Posterior cingulate gyrus (tissue), 11 donors: ENCODE measurements at places on chromosomes 6 and 20.

- DNase-seq: no peak
Observed at GRCh38 chr6:152828431-152828830, 77.8 kb downstream of the VIP start.

DNA sequence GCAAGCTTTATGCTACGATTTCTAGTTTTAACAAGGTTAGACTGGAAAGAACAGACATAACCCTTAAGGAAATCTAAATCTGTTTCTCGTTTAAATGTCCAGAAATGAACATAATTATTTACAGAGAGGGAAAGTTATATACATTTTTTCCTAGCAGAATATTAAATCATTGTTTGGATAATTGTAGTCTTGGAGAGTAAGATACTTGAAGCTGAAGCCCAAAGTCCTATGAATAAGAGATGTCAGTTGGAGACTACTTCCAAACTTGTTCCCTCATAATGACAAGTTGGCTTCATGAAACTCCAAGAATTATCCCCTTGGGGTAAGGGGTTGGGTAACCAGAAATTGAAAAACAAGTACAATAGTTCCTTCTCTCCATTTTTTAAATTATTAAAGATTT lies 911.1 kb upstream of the MAN1A1 start:
- DNase-seq: no peak

DNA sequence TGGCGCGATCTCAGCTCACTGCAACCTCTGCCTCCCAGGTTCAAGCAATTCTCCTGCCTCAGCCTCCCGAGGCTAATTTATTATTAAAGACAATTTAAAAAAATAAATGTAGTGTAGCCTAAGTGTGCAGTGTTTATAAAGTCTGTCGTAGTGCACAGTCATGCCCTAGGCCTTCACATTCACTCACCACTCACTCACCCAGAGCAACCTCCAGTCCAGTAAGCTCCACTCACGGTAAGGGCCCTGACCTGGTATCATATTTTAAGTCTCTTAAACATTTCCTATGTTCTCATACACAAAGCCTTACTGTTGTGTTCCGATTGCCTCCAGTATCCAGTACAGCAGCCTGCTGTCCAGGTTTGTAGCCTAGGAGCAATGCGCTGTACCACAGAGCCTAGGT lies 168.2 kb upstream of the FOXQ1 start:
- DNase-seq: no peak

DNA sequence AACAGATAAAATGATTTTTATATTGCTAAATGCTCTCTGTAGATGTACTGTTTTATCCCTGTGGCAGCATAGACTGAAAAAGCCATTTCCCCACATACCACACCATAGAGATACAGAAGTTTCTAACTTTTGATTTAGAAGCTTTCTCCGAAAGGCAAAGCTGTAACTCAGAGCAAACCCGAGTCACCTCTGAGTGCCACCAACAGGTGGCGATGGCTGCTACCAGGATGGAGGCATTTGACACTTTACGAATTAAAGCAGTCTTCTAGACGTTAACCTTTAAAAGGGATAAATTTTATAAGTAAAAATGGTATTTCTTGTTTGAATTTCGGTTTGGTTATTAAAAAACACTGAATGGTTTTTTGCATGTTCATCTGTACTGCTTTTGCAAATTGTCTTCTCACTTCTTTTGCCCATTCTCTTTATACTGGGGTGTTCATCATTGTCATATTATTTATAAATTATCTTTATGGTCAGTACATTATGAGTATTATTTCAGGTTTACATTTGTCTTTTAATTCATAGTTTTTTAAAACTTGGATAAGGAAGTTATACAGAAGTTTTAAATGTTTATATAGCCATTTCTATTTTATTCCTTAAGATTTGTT lies 201.0 kb upstream of the CEP162 start:
- DNase-seq: no peak

DNA sequence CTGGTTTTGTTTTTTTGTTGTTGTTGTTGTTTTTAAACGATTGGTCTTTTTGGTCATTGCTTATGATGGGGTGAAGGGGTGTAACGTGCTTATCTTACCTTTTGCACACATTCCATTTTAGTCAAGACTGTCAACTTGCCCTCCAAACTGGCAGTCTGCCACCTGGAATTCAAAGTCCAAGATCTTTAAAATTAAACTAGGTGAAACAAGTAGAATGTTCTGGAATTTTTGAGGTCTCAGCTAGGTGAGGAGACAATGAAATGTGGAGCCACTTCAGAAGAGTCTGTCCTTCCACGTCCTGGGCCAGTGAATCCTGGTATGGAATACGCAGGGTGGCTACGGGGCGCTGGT lies 344.6 kb downstream of the ZFAND3 start:
- DNase-seq: no peak

- no peak for DNase-seq
Observed at GRCh38 chr20:54229566-54230160, 21.8 kb downstream of the PFDN4 start.

GRCh38 chr6:167098825-167099225 lies 24.1 kb upstream of the CCR6 start:
- DNase-seq: no peak

- no peak for DNase-seq
Observed at GRCh38 chr6:5557506-5557905, 296.2 kb downstream of the FARS2 start.

GRCh38 chr6:389622-390021 lies 1.9 kb upstream of the IRF4 start:
- no peak for DNase-seq

DNA sequence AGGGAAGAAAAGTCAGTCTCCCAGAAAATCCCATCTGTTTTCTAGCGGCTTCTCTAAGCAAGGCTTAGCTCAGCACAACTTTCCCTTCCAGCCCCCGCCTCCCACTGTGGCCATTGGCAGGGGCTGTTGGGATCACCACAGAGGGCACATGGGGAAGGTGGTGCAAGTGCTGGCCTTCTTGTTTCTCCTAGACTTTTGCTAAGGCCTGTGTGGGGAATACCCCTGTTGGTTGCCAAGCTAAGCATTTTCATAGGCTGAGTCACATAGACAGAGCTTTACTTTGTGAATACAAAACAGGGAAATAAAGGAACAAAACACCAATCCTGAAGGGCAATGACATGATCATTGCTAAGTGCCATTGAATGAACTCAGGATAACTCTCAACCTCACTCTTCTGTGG lies 32.4 kb upstream of the TIAM2 start:
- no peak for DNase-seq

GRCh38 chr6:11447265-11447664 lies 90.3 kb upstream of the TMEM170B start:
- no peak for DNase-seq

GRCh38 chr6:35469751-35470662 lies 1.8 kb downstream of the RPL10A start:
- no peak for DNase-seq

DNA sequence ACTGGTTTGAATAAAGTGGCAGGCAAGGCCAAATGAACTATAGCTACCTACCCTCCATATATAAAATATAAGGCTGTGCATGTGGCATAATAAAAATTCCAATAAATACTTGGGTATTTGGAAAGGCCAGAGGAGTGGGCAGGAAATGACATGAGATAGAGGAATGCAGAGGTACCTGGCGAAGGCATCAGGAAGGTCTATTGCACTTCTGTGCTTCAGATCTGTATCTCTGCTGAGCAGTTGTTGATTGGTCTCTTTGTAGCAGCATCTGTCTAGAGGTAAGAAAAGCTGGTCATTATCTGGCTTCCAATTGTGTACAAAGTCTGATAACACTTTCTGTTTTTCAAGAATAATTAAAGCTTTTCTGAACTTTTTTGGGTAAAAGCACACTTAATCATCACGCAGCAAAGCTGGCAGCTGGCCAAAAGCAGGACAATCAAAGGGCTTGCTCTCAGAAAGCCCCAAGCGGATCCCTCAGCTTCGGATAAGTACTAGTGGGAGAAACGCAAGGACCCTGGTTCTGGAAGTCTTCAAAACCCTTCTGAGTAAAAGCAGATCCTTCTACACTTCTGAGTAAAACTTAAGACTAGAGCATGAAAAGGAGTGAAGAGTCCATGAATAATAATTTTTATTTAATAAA lies 120.1 kb upstream of the TCF21 start:
- DNase-seq: peak; percentile 51

DNA sequence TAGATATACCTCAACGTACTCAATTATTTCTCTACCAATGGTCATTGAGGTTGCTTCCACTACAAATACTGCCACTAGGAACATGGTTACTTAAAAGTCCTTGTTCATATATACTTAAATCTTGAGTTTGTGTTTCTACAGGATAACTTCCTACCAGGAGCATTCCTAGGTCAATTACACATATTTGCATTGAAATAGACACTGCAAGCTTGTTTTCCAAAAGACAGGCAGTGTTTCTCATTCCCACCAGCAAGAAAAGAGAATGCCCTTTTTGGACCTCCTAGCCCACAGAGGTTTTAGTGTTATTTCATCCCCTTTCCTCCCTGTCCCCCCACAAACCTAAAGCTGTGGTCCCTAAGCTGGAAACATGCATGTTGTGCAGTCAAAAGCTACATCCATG lies 177.3 kb downstream of the ID4 start:
- no peak for DNase-seq

DNA sequence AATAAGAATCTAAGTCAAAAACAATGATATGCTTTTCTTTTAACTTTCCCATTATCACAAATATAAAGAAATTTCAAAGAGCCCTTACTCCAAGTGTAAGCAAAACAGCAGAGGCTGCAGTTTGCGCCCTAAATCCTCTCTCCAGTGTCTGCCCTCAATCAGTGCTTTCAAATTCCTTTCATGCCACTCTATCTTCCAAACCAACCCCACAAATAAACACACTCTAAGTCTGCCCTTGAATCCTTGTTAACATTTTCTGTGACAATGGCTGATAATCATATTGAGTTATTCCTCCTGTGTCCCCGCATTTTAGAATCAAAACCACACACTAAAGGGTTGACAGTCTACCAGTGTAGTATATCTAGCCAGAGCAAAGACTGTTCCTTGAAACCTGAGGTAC lies 317.9 kb upstream of the MARCKS start:
- no peak for DNase-seq

- DNase-seq: no peak
Observed at GRCh38 chr6:12751694-12752325, 35.2 kb downstream of the PHACTR1 start.

DNA sequence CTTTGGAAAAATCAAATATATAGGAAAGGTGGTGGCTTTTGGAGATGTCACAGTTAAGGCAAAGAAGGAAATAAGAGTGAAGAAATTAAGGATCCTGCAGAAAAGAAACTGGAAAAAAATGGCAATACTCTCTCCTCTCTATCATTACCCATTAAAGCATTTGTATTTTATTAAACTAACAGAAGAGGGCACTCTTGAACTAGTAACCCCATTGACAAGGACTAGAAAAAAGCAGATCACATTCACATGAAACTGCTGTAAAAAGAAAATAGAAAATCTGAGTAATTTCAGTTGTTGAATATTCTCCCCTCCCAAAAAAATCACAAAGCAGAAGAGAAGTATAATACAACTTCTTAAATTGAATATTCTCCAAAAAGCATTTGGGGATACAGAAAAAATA lies 104.1 kb upstream of the SLC35B3 start:
- no peak for DNase-seq

DNA sequence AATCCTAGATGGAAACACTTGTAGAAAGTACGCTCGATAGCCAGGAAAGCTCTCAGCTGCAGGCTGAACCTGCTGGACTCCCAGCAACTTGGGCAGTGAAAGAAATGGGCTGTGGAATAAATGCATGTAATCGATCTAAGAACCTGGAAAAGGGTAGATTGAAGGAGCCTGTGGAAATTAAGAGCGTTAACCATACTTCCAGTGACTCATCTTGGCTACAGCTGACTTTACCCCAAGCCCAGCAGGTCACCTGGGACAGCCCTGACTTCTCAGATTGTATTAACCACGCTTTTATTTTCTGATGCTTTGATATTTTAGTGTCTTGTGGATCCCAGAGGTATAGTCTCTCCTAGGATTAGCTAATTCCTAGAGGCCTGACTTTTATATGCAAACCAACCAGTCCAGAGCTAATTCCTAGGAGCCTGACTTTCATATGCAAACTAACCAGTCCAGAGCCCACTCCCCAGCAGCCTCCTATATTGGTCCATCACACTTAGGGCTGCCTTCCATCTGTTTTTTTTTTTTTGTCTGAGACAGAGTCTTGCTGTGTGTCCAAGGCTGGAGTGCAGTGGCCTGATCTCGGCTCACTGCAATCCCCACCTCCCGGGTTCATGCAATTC lies 86.3 kb downstream of the GMPR start:
- DNase-seq: no peak

GRCh38 chr6:20386218-20386617 lies 15.5 kb upstream of the E2F3 start:
- DNase-seq: no peak

DNA sequence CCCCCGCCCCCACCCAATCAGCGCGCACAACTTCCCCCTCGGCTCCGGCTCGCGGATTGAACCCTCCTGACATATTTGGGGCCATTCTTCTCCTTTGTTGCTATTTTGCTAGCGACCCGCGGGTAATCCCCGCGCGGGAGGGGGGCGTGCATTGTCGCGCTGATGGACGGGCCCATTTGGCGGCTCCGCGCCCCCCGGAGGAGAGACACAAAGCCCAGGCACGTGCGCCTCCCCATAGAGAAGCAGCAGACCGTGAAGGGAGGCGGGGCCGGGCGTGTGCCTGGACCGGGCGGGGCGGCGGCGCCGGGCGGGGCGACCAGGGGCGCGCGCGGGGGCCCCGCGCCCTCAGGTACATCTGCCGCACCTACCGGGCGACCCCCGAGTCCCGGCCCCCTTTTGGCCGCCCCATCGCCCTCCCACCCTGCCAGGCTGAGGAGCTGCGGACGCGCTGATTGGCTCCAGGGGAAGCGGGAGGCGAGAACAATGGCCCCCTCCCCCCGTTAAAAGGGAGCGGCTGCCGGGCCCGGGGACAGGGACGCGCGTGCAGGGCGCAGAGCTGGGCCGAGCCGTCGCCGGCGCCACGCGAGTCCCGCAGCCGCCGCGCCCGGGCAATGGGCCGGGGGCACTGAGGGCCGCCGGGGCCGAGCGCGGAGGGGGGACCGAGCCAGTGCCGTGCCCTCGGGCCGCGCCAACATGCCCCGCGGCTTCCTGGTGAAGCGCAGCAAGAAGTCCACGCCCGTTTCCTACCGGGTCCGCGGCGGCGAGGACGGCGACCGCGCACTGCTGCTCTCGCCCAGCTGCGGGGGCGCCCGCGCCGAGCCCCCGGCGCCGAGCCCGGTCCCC lies at the start of gene INSM1:
TSS of gene INSM1 (plus strand) at position 530 of the 843 bp plus-strand sequence. CDS start at position 694, 164 bp downstream.
- DNase-seq: peak; percentile 73

DNA sequence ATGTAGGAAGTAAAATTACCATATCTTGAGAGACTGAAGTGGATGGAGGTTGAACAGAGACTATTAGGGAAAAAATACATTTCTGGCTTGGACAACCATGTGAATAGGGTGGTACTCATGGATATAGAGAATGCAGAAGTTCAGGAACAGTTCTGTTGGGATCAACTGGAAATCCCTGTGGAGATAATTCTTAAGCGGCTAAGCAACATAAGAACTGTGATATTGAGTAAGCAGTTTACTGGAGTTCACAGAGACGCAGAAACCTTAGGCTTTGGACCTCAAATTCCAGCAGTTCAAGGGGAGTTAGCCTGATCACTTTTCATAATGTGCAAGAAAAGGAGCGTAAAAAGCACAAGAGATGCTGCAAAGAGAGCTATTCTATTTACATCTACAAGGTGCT lies 23.6 kb upstream of the SLC17A4 start:
- no peak for DNase-seq
